ENCODE measurements at places on chromosomes 4 and X.

DNA sequence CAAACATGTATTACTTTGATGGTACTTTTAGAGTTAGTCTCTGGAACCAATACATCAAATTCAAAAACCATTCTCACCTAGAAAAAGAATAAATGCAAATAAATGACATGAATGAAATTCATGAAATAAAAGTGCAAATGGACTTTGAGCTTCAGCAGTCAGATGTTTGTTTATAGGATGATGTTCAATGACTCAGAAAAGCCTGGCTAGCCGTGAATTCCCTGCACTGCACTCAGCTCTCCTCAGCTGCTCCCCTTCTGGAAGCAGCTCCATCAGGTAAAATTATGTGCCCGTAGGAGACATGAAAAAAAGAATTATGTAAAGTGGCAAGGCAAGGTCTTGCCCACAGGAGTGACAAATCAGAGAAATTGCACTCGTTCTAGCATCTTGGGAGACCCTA, 390.6 kb downstream of the GPM6A start:
- DNase-seq = no peak

GRCh38 chr4:165458471-165458870, 79.7 kb downstream of the CPE start:
- no peak for DNase-seq

- DNase-seq = no peak
These were observed 714.5 kb upstream of the TENM3 start for GRCh38 chr4:181528570-181529184.

- no peak for DNase-seq
These were observed 475.4 kb upstream of the HS3ST1 start for GRCh38 chr4:11904117-11904535.

DNA sequence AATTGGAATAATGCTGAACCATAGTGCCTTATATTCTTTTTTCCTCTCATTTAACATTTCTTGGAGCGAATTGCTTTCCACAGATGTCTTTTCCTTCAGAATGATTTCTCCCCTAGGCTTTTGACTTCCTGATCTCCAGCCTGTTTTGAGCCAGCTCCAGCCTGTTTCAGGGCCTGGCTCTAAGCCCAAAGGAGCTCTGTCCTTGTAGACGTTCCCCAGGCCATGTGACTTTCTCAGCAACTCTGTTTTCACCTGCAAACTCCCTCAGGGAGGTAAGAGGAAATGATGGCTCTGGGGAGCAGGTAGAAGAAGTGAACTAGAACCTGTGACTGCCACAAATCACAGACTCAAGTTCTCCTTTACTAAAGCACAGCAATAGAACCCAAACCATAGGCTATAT, 89.1 kb downstream of the AKAP4 start:
- DNase-seq = no peak

GRCh38 chr4:95729596-95729995, 110.3 kb upstream of the PDHA2 start:
- DNase-seq = no peak

DNA sequence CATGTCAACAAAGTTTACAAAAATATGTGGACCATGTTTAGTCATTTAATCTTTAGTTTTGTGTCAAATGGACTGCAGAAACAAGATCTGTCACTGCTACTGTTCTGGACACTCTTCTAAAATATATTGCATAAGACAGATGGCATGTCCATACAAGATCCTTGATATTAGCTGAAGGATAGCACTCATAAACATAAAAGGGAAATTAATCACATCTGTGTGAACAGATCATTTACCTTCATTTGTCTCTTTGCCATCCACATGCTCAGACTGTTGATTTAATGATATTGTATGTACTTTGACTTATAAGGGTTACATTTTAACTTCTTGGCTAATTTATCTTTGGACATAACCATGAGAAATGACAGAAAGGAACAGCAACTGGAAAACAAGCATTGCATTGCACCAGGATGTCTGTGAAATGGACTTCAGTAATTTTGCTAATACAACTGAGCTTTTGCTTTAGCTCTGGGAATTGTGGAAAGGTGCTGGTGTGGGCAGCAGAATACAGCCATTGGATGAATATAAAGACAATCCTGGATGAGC, at the start of gene UGT2B7:
TSS of gene UGT2B7 (plus strand) at position 364 of the 546 bp plus-strand sequence. CDS start at position 411, 47 bp downstream.
- no peak for DNase-seq

- DNase-seq = no peak
These were observed 124.6 kb downstream of the COL4A6 start for GRCh38 chrX:108313669-108314068.

DNA sequence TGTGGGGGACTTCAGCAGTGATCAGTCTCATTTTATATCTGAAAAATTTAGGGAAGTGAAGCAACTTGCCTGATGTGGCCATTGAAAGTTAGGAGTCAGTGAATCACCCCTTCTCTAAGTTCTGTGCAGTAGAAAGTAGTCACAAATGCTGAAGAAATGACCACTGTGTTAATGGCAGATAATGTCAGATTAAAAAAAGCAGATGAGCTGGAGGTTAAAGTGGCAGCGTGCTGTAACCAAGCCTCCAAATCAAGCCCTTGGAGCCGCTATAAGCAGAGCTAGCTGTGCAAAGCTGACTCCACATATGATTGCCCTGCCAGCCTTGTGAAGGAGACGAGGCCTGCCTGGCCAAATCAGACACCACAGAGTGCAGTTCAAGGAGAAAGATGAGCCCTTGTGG, 39.2 kb upstream of the PDE5A start:
- no peak for DNase-seq

- no peak for DNase-seq
These were observed 200.2 kb downstream of the GUCY2F start for GRCh38 chrX:109281483-109282275.

DNA sequence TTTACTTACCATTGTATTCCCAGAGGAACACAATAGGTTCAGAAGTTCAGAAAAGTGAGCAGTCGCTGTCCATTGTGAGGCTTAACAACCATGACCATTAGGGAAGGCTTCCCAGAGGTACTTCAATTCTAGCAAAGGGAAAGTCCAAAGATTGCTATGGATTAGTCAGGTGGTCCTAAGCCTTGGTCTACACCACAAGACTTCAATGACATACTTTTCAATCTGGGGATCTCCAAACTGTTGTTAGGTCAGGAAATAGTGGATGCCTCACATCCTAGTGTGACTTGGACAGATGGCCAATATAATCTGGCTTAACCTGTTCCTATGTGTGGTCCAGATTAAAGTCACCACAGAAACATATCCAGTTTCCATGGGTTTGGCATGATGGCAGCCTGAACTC, 118.0 kb downstream of the SPCS3 start:
- no peak for DNase-seq

GRCh38 chr4:77123411-77123810, 33.6 kb upstream of the CCNG2 start:
- no peak for DNase-seq

GRCh38 chr4:44448521-44449461, at the start of gene KCTD8:
Gene KCTD8, minus strand, starts transcription at chr4:44448809.
- no peak for DNase-seq

GRCh38 chr4:118783887-118784286, 52.0 kb downstream of the SEC24D start:
- no peak for DNase-seq

DNA sequence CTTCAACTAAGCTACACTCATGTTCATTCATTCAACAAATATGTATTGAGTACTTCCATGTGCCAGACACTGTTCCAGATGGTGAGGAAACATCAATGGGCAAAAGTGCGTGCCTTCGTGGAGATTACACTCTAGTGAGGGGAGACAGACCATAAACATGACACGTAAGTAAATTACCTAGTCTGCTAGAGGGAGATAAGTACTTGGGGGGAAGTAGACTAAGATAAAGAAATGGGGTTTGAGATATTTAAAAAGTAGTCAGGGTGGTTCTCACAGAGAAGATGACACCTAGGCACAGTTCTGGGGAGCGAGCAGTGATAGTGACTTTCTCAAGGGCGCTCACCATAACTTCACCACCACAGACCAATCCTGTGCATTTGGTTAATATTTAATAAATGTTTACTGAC, 11.7 kb downstream of the JCHAIN start:
- no peak for DNase-seq

DNA sequence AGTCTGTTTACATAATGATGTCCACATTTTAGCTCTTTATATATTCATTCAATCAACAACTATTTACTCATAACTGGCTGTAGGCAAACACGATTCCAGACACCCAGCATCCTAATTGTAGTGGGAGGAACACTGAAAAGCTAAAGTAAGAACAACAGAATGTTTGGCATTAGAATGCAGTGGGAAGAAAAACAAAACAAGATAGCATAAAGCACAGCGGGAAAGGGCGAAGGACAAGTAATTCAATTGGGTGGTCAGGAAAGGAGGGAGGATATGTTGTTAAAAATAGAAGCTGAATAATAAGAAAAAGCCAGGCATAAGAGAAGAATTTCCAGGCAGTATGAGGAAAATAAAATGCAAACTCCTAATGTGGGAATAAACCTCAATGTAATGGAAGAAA, 189.5 kb upstream of the FAT4 start:
- DNase-seq = no peak

DNA sequence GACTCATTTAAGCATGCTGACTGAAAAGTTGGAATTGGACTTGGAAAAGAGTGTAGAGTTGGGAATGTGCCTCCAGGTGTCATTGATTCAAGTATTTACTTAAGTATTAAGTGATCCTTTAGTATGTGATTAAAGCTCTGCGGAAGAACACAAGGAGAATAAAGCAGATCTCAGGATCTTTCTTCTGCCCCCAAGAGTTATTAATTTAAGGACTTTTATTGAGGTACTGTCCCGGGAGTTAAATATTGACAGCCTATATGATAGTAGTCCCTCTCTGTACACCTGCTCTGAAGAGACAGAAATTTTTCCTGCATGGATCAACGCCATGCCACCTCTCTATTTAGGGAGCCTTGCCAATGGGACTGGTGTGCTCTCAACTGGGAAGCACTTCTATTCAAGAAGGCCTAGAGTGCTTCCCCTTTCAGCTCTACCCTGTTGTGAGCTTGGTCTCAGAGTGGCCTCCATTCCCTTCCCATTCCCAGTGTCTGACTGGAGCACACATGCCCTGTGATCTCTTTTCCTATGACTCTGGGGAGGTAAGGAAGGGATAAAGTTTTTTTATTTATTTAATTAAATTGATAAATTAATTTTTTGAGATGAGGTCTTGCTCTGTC, 75.9 kb downstream of the SHISA3 start:
- DNase-seq = no peak

- DNase-seq = no peak
These were observed 21.8 kb downstream of the NOP14 start for GRCh38 chr4:2941138-2942036.

DNA sequence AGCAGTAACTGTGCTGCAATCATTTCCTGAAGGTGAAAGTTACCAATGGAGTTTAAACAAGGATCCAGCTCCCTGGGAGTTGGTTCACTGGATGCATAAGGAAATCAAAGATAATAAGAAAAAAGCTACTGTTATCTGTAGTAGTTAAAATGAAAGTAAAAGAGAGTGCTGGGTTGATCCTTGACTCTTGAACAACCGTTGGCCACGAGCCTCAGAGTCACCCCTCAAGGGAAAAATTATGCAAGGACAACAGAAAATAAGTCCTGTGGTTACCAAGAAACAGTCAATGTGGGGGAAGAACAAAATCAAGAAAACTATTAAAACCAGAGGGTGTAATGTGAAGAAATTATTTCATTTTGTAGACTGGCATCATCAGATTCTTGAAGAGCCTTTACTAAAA, 49.7 kb upstream of the DDIT4L start:
- DNase-seq = no peak

- DNase-seq = no peak
These were observed 94.9 kb upstream of the GEMIN8 start for GRCh38 chrX:14124562-14124961.

DNA sequence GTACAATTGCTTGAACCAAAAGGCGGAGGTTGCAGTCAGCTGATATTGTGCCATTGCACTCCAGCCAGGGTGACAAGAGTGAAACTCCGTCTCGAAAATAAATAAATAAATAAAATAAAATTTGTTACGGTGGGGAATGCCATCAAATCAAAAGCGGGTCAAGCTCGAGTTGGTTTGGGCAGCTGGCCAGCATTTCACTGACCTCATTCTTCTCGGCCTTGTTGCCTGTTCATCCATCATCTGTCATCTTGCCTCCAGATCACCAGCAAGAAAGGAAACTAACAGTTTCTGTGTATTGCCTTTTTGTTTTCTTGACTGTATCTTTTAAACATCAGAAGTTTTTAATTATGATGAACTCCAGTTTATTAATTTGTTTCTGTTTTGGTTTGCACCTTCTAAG, 31.5 kb upstream of the KLHL2 start:
- no peak for DNase-seq

DNA sequence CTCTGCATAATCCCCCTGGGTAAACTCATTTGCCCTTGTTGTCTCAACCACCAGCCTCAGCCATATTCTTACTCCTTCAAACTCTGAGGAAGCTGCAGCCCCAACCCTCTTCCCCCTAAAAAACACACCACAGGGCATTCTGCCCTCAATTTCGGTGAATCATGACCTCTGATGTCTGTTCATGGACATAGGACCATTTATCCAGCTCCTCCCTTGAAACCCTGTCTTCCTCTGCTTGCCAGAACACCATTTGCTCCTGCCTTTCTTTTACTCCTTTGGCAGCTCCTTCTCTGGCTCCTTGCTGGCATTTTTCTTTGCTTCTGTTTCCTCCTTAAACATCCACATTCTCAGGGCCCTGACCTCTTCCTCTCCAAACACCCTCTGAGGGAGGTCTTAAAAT, 87.1 kb downstream of the ITIH6 start:
- DNase-seq = no peak

GRCh38 chr4:140497747-140498636, at the start of gene MGAT4D:
Gene MGAT4D, minus strand, starts transcription at chr4:140498293. Its CDS starts 71 bp downstream, at chr4:140498222.
- DNase-seq = no peak

DNA sequence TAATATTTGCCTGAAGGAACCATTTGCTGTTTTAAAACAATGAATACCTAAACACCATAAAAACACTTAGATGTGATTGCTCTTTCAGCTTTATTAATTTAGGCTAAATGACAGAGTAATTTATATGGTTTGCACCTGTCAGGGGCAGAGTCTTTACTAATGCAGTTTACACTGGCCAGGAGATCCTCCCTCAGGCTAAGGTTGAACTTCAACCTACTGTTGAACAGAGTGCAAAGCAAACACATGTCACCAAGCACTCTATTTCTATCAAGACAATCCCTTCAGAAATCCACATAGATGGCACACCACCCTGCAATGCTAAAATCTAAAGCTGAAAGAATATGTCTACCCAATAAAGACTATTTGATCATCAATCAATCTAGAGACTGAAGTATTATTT, 147.3 kb downstream of the KLHL13 start:
- DNase-seq = no peak

- DNase-seq = no peak
These were observed 85.0 kb downstream of the TEX13C start for GRCh38 chrX:125404667-125405160.

GRCh38 chr4:20367446-20367845, 115.7 kb downstream of the SLIT2 start:
- no peak for DNase-seq

- no peak for DNase-seq
These were observed 400.1 kb downstream of the FAT4 start for GRCh38 chr4:125714845-125715244.

DNA sequence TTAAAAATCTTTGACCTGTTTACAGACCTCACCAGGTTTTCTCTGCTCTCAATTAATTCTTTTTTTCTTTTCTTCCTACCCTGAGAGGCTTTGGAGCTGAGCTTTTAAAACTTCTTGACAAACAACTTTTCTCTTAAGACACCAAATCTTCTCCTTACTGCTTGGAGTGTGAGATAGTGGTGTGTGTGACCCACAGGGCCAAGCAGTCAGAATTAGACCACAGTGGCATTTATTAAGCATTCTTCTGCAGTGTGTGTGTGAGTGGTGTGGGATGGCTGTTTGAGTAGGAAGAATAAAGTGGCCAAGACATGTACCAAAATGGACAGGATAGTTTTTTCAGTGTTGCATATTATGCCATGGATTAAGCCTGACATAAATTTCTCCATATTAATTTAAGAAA, 665.1 kb downstream of the RAPGEF2 start:
- DNase-seq = no peak

All from activated T-helper 1 cell treated with anti-CD3 and anti-CD28 coated beads, Interleukin-2, amount 50 U/mL, for 16 hours (primary cell).